Activated CD4-positive, alpha-beta T cell treated with anti-CD3 and anti-CD28 coated beads, Interleukin-2, amount 50 U/mL, for 16 hours (primary cell): ENCODE measurements at places on chromosomes 1 and 21.

GRCh38 chr1:100443811-100444571 is 91.7 kb downstream of the CDC14A start:
- DNase-seq, result peak; percentile 83

- DNase-seq, result peak; percentile 72
These were observed 7.7 kb upstream of the LAMB3 start for GRCh38 chr1:209659909-209660308.

- DNase-seq, result no peak
These were observed 140.4 kb downstream of the ST6GALNAC5 start for GRCh38 chr1:77007675-77008074.

DNA sequence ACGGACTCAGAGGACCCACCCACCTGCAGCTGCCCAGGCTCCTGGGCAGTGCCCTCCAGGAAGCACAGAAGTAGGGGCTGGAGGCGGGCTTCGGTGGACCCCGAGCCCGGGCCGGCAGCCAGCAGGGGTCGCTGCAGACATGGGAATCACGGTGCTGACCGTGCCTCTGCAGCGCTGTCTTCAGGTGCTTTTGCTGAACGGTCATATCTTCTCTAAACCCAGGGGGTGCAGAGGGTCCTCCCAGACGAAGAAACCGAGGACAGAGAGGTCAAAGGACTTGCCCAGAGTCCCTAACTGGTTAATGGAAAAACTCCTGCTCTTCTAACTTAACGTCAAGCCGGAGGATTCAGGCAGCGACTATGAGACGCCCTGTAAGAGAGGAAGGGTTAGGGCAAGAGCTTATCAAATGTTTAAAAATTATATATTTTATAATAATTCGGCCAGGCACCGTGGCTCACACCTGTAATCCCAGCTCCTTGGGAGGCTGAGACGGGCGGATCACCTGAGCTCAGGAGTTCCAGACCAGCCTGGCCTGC is 21.5 kb upstream of the LEFTY2 start:
- peak; percentile 56 for DNase-seq

DNA sequence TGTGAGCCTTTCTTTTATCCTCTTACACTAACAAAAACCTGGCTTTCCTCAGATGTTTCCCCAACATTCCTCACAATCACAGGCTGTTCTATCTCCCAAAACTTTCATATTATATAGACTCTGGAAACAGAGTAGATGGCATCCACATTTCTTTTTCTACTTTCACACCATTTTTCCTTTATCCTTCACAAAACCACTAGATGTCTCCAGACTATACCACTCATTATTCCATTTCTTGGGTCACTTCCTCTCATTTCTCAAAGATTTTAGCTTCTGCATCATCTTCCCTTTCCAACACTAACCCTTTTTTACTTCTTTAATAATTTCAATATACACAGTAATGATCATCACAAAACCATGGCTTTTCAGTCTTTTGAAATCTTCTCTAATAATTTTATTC is 286.0 kb upstream of the DEPDC1 start:
- DNase-seq, result no peak

DNA sequence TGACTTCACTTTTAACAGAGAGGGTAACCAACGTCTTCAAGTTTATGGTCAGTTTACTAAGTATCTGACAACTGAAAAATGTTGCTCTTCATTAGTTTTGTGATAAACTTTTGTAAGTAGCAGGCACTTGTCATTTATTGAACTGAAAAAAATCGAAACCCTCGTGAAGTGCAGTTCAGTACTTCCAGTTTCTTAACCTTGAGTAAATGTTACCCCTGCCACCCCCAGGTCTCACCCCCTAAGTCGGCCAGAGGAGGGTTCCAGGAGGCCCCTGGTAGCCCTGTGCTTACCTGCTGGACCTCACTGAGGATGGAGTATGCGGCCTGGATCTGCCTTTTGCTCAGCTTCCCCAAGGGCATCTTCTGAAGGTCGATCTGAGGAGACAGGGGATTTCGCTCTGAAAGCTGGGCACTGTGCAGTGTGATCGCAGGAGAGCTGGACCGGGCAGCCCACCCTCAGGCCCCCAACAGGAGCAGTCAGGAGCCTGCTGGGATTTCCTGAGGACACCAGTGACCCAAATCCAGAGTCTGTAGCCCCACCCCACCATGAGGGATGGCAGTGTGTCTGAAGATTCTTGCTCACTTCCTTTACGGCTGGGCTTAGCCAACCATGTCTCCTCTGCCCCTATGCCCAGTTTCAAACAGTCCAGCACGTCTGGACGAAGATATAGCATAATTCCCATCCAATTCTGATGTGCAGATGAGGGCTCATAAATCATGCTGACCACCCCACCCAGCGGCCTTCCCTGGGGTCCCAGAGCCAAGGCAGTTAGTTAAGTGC is 37.6 kb downstream of the PARP1 start:
- no peak for DNase-seq

- DNase-seq, result peak; percentile 56
These were observed 37.2 kb downstream of the WNT4 start for GRCh38 chr1:22105611-22106207.

- DNase-seq, result no peak
These were observed 147.3 kb upstream of the VAMP3 start for GRCh38 chr1:7623842-7624241.

- DNase-seq, result no peak
These were observed 480.0 kb downstream of the PTPRU start for GRCh38 chr1:29716306-29716705.

- DNase-seq, result no peak
These were observed 21.8 kb upstream of the SRP9 start for GRCh38 chr1:225755671-225756319.

GRCh38 chr1:94282143-94282711 is 44.8 kb upstream of the ARHGAP29 start:
- no peak for DNase-seq

- no peak for DNase-seq
These were observed 48.4 kb downstream of the STX6 start for GRCh38 chr1:180974236-180974635.

- no peak for DNase-seq
These were observed 38.3 kb downstream of the ABCG1 start for GRCh38 chr21:42257091-42257765.

GRCh38 chr1:156845055-156845952 is 13.6 kb downstream of the INSRR start:
- no peak for DNase-seq

DNA sequence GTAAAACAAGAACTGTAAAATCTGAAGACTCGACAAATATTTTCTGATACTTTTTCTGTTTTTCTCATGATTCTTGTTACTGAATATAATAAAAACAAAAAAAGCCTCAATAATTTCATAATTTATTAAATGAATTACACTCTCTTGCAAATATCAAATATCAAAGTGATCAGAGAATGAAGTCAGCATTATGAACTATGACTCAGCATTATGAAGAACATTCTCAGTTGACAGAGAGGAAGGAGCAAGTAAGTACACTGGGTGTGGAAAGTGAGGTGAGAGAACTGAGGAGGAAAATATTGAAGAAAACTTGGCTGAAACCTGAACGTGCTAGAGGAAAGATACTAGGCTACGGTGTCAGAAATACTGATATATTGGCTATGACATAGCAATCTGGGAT is 529.5 kb downstream of the KCNT2 start:
- DNase-seq, result no peak

DNA sequence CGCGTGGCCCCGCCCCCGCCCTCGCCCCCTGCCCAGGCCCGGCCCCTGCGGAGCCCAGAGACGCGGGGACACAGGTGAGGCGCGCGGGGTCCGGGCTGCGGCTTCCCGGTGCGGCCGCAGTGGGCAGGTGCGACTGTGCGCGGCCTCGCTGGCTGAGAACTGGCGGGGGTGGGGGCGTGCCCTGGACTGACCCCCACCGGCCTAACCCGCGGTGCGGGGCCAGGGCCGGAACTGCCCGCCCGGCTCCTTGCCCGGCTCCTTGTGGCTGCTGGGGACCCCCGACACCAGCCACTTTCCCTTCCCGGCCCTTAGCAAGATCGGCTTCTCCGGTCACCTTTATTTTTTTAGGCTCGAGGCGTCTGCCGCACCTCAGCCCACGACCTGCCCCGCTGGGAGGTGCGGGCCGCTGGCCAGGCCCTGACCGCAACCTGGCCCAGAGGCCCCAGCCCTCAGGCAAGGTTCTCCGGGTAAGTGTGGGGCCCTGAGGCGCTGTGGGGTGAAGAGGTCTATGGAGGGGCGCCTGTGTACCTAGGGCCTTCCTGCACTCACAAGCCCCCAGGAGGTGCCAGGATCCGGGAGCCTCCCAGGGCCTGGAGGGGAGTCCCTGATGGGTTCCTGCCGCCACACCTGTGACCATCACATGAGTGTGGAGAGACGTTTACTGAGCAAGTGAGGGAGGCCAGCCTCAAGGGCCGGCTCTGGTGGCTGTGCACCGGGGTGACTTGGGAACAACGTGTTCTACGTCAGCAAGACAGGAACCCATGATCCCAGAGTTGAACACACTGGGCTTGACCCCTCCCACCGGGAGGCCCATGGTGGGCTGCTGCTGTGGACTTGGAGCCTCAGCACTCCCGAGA is at the start of gene SMIM1:
TSS of gene SMIM1 (plus strand) at position 35 of the 857 bp plus-strand sequence. CDS start 2,625 bp downstream, outside the sequence.
- DNase-seq, result no peak

DNA sequence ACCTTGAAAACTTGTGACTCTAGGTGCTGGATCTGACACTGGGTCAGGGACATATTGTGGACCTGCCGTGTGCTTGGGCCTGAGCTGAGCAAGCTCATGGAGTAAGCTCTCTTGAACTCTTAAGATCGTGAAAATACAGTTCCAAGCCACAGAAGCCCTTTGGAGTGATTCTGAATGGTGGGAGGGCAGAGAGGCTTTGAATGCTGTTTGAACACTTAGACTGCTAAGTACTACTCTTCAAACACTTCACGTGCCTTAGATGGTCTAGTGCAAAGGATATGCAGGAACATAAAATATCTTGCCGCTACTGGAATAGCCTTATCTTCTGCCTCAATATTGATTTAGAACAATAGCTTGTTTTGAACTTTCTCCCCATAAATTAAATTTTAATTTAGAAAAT is 21.6 kb downstream of the ROR1 start:
- no peak for DNase-seq

- no peak for DNase-seq
These were observed 50.6 kb upstream of the ANGPTL1 start for GRCh38 chr1:178921499-178921898.

DNA sequence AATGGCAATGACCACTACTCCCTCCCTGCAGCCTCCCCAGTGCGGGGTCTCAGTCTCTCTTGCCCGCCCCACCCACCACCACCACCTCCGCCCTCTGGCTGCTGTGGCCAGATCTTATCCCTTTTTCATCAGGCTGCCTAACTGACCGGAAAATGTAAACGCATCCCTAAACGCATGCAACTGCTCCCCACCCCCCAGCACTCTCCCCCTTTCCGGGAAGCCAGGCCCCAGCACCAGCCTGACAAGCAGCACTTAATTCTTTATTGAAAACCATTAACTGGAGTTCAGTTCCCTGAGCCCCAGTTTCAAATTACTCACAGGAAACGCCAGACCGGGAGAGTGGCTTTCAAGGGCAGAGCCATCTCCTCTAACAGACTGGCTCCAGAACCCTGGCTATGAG is 147.7 kb downstream of the DMRTA2 start:
- no peak for DNase-seq

DNA sequence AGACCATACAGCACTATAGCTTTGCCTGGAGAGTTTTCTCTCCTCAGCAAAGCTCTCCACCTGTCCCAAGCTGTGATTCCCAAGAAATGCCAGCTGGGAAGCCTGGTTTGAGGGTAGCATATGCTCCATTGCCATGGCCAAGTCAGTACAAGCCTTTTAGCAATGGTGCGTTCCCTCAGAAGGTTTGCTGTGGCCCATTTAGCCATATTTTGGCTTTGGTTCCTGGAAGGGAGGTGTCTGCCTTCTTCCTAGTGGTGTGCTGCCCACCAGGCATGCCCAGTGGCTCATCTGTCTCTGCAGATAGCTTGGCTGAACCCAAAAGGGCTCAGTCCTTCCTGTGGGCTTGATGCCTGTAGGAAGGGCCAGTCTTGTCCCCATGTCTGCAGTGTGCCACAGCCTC is 32.4 kb downstream of the GALNT2 start:
- DNase-seq, result no peak

DNA sequence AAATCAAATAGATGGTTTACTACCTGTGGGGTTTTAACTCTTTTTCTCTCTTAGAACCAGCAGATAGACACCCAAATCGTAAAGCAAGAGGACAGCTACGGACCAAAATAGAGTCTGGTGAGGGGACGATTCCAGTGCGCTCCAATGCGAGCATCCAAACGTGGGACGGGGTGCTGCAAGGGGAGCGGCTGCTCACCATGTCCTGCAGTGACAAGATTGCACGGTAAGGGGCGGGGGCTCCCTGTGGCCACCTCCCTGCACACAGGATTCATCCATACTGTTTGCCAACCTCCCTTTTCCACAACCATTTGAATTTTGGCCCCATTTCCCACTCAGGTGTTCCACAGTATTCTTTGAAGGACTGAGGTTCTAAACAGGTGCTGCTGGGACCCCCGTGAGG is 102.8 kb downstream of the POFUT2 start:
- DNase-seq, result no peak

DNA sequence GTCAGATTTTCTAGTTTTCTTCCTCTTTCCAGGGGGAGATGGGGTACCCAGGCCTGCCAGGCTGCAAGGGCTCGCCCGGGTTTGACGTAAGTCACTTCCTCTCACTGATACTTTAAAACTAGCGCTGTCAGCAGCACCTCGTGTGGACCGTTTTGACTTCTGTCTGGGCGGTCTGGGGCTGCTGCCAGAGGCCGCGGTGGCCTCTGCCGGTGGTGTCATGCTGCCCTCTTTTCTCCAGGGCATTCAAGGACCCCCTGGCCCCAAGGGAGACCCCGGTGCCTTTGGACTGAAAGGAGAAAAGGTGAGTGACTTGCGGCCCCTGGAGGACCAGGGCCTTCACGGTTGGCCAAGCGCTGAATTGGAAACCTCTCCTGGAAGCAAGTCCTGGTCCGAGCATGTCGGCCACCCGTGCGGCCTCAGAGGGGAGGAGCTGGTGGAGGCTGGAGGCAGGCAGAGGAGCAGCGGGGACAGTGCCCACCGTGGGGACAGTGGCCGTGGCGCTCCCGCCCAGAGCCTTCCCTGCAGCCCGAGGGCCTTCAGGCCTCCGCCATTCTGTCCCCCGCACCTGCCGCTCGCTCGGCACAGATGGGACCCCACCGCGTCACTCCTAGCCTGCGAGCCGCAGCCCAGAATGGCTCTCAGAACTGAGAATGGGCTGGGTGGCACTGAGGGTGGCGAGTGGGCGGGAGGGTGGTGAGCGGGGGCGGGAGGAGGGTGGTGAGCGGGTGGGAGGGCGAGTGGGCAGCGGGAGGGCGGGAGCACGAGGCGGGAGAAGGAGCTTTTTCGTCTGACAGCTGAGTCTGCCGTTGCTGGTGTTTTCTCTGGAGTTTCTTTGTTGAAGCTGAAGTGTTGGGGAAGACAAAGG is 9.4 kb downstream of the COL6A1 start:
- DNase-seq, result no peak
